Suprapubic skin (tissue), 4 donors: ENCODE measurements at places on chromosomes 1 and 21.

DNA sequence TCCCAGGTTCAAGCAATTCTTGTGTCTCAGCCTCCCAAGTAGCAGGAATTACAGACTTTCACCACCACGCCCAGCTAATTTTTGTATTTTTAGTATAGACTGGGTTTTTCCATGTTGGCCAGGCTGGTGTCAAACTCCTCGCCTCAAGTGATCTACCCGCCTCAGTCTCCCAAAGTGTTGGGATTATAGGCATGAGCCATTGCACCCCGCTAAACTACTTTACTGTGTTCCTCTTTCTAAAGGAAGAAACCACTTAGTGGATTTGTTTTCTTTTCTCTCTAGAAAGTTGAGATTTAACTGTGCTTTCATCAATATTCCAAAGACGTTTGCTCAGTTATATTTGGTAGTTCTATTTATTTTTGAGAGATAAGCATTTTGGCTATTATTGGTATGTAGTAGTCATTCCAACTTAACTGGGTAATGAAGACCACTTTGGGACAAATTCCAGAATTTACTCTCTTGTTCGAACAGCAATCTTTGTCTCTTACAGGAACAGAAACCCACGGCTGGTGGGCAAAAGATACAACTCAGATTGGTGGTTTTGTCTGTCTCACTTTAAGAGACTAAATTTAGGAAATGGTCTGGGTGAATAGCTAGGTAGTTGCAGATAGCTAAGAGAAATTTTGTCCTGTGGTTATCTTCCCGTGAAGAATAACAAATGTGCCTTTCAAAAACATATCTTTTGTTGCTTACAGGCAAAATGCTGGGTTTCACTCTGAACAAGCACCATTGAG is 103.5 kb upstream of the CD55 start:
- no peak for DNase-seq

- DNase-seq: peak; percentile 38
These were observed 394.9 kb downstream of the NPHP4 start for GRCh38 chr1:5597171-5597850.

- DNase-seq: no peak
These were observed 87.2 kb downstream of the HHAT start for GRCh38 chr1:210415846-210416448.

DNA sequence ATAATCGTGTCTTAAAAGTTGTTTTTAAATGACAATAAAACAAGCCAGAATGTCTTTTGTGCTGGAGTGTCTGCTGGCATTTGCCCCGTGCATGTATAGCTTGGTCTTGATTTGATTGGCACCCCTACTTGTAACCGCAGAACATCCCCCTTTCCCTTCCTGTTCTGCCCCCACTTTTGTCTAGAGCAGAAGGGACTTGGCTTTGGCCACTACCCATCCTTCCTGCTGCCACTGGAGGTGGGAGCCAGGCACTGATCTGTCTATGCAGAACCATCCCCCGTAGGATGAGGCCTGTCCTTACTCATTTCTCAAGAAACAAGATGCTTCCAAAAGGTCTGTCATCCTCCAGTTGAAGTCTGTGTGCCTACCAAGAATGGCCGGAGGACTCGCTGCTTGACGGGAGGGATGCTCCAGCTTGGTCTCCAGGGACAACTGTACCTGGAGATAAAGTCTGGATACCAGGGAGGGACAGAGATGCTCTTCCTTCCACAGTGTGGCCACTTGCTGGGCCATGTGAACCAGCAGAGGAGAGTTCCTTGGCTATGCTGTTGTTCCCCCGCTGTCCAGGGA is 1.1 kb upstream of the SLC27A3 start:
- DNase-seq: no peak

DNA sequence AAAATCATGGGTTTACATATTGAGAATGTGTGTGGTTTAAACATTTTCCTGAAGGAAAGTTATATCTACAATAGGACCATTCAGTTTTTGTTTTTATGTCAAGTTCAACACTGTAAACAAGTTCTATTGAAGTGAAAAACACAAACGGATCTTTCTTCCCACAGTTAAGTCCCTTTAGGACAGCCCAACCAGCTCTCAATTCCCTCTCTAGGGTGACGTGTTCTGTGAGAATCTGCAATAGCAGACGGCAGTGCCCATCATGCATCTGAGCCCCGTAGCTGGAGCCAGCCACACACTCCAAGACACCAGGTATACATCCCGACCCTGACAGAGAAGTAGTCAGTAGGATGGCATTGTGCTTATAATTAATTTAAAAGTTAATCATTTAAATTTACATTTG is 26.3 kb upstream of the IVNS1ABP start:
- DNase-seq: no peak

DNA sequence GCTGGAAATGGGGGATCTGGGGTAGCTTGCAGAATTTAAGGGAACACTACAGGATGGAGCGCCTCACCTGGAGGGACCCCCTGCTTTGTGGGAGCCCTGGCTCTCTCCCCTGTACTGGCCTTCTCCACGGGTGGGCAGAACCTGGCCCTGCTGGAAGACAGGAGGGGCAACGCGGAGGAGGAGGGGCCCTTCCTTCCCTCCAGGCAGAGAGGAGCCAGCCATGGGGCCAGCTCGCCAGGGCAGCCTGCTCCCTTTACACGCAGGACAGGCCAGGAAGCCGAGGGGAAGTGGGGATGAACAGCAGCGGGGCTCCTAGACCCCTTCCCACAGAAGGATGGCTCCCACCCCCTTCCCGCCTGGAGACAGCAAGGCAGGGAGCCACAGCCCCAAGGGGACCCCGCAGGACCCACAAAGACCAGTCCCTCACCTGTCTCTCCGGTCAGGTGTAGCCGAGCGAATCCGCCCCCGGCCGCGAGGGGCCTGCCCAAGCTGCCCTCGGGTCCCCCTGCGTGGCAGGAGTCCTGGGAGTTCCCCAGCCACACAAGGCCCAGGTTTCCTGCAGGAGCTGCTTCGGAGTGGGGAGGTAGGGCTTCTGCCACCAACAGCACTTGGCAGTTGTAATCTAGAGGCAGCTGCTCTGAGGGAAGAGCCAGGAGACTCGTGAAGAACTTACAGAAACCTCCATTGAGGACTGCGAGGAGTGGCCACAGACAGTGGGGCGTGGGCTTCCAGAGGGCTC is 1.6 kb upstream of the SLC19A1 start:
- no peak for DNase-seq

GRCh38 chr1:152410599-152410998 is 3.5 kb downstream of the CRNN start:
- DNase-seq: no peak

DNA sequence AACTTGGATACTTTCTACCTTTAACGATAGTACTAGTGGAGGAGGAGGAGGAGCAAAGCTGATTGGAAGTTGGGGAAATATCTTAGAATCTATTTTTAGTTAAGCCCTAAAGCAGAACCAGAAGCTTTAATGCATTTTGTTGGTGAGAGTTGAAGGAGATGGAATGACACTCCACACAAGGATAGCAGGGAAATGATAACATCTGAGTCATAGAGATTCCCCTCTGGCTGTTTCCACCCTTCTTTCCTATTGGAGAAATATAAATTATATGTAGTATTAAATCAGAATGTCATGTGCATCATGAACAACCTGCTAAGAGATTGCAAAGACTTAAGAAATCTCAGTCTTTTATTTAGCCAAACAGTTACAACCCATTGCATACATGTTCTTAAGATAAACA is 1357.7 kb downstream of the NCAM2 start:
- DNase-seq: no peak
